Central memory CD8-positive, alpha-beta T cell (primary cell): ENCODE measurements at places on chromosomes 13 and 19.

DNA sequence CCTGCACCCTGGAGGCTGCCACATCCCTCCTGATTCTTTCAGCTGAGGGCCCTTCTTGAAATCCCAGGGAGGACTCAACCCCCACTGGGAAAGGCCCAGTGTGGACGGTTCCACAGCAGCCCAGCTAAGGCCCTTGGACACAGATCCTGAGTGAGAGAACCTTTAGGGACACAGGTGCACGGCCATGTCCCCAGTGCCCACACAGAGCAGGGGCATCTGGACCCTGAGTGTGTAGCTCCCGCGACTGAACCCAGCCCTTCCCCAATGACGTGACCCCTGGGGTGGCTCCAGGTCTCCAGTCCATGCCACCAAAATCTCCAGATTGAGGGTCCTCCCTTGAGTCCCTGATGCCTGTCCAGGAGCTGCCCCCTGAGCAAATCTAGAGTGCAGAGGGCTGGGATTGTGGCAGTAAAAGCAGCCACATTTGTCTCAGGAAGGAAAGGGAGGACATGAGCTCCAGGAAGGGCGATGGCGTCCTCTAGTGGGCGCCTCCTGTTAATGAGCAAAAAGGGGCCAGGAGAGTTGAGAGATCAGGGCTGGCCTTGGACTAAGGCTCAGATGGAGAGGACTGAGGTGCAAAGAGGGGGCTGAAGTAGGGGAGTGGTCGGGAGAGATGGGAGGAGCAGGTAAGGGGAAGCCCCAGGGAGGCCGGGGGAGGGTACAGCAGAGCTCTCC, 6.9 kb upstream of the CEACAM5 start:
- H3K27ac ChIP-seq = no peak overlapping the region
- H3K27me3 ChIP-seq = peaks cover 89% of the 10 kb centered on the region
- H3K4me3 ChIP-seq = no peak overlapping the region
- no peak for DNase-seq
- no peaks in the 10 kb centered on the region for H3K36me3 ChIP-seq
- H3K4me1 ChIP-seq = no peaks in the 10 kb centered on the region

DNA sequence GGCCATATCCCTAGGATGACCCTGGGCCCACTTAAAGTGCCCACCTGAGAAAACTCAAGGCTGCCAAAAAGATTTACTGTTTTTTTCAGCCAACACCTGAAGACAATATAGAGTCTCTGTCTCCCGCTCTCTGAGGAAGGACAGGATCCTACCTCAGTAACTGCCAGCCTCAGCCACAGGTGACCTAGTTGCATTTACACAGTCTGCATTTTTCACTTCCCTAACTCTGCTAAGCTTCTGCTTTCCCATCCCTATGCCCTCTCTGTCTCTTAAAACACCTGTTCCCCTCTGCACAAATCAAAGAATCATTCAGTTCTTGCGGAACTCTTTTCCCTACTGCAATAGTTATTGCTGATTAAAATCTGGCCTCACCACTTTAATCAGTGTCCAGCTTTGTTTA, 609.5 kb downstream of the UQCRFS1 start:
- no peaks in the 10 kb centered on the region for H3K36me3 ChIP-seq
- H3K27me3 ChIP-seq = no peaks in the 10 kb centered on the region
- H3K27ac ChIP-seq = no peak overlapping the region
- DNase-seq = no peak

- H3K27ac ChIP-seq = peak within 1 kb of the TSS; percentile 82
- H3K36me3 ChIP-seq = peaks cover 7% of the 10 kb centered on the region
- peak within 1 kb of the TSS; percentile 94 for H3K4me3 ChIP-seq
- H3K27me3 ChIP-seq = no peaks in the 10 kb centered on the region
Observed at GRCh38 chr19:14571695-14572490, at the start of gene NDUFB7. Gene NDUFB7 (minus strand): TSS chr19:14572066. CDS start chr19:14572000, 66 bp downstream.

DNA sequence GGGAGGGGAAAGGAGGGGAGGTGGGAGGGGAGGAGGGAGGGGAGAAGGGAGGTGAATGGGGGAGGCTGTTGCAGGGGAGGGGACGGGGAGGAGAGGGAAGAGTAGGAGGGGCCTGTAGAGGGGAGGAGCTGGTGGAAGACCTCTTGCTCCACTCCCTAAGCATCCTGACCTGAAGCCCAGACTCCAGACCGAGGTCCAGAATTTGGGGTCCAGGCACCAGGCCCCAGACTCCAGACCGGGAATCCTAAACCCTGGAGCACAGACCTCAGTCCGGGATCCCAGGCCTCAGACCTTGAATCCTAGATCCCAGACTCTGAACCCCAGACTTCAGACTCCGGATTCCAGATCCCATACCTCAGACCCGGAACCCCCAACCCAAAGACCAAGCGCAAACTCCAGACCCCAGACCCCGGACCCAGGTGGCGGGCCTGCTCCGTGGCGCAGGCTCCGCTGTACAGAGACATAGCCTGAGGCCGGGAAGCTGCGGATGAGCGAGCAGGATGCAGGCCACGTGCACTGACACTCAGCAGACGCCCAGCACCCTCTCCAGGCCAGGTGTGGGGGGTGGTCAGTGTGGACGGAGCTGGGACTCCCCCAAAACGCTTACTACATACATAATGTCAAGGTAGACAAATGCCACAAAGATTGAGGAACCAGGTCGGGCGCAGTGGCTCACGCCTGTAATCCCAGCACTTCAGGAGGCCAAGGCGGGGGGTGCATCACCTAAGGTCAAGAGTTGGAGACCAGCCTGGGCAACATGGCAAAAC, 710 bp upstream of the BTBD2 start:
- DNase-seq = no peak
- peak overlapping the region; percentile 67 for H3K4me3 ChIP-seq
- H3K4me1 ChIP-seq = peaks cover 30% of the 10 kb centered on the region
- no peaks in the 10 kb centered on the region for H3K27me3 ChIP-seq
- peaks cover 9% of the 10 kb centered on the region for H3K36me3 ChIP-seq

DNA sequence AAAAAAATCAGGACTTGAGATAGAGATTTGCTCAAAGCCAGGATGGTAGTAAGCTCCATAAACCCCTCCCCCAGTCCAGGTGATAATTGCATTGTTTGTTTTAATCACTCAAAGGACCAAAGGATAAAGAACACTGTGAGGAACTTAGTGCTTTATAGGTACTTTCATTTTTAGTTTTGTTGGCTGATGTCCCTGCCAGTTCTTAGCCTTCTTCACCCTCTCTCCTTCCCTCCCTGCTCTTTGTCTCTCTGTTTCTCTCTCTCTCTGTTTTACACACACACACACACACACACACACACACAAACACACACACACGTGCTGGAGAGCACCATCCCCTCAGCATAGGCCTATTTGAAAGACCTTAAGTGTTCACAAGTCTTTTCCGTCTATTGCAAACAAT, 5.2 kb downstream of the FRY start:
- H3K4me1 ChIP-seq = peaks cover 4% of the 10 kb centered on the region
- H3K27me3 ChIP-seq = peaks cover 43% of the 10 kb centered on the region
- H3K36me3 ChIP-seq = peaks cover 2% of the 10 kb centered on the region
- H3K4me3 ChIP-seq = no peak overlapping the region

- peak overlapping the region; percentile 94 for H3K4me3 ChIP-seq
- H3K27ac ChIP-seq = peak overlapping the region; percentile 100
- peak; percentile 21 for DNase-seq
- H3K36me3 ChIP-seq = peaks cover 59% of the 10 kb centered on the region
- peaks cover 5% of the 10 kb centered on the region for H3K27me3 ChIP-seq
- H3K4me1 ChIP-seq = peaks cover 77% of the 10 kb centered on the region
Observed at GRCh38 chr19:13154241-13154778, 4.1 kb downstream of the IER2 start.

- H3K4me3 ChIP-seq = no peak overlapping the region
- H3K4me1 ChIP-seq = no peaks in the 10 kb centered on the region
- no peaks in the 10 kb centered on the region for H3K36me3 ChIP-seq
- H3K27me3 ChIP-seq = no peaks in the 10 kb centered on the region
Observed at GRCh38 chr13:53126841-53127245, 98.2 kb downstream of the OLFM4 start.

- no peaks in the 10 kb centered on the region for H3K27me3 ChIP-seq
- no peak overlapping the region for H3K27ac ChIP-seq
- DNase-seq = no peak
- H3K4me3 ChIP-seq = no peak overlapping the region
- no peaks in the 10 kb centered on the region for H3K4me1 ChIP-seq
Observed at GRCh38 chr13:91356919-91357612, 9.6 kb downstream of the MIR17HG start.

- H3K27ac ChIP-seq = no peak overlapping the region
- H3K4me3 ChIP-seq = no peak overlapping the region
- H3K36me3 ChIP-seq = no peaks in the 10 kb centered on the region
- H3K27me3 ChIP-seq = no peaks in the 10 kb centered on the region
Observed at GRCh38 chr19:54383330-54383729, 18.6 kb upstream of the LAIR1 start.

DNA sequence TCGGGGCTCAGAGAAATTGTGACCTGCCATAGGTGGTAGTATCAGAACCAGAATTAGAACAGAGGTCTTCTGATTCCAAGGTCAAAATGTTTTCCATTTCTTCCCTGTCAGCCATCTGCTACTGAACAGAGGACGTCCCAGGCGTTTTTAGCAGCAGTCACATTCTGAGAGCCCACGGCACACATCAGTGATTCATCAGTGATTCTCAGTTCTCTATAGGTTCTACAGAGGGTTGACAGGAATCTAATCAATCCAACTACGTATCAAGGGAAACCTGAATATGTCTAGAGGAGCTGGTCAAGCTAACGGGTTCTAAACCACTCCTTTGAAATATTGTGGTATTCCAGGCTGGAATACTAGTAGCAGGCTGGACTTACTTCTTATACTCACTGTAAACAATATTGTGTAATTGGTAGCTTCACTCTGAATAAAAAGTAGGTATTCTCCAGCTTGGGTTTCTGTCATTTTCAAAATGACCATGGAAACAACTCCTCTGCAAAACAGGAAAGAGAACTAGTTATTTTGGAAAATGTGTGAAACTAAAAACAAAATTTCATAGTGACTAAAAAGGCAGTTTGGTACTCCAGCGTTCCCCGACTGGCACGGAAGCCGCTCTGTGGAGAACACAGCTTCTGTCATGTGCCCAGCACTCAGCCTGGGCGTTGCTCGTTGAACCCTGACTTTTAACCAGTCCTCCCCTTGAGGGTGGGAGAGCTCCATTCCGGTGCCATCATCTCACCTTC, 43.2 kb downstream of the FLT3 start:
- no peak overlapping the region for H3K4me3 ChIP-seq
- no peak overlapping the region for H3K27ac ChIP-seq
- H3K4me1 ChIP-seq = no peaks in the 10 kb centered on the region
- peaks cover 38% of the 10 kb centered on the region for H3K27me3 ChIP-seq

DNA sequence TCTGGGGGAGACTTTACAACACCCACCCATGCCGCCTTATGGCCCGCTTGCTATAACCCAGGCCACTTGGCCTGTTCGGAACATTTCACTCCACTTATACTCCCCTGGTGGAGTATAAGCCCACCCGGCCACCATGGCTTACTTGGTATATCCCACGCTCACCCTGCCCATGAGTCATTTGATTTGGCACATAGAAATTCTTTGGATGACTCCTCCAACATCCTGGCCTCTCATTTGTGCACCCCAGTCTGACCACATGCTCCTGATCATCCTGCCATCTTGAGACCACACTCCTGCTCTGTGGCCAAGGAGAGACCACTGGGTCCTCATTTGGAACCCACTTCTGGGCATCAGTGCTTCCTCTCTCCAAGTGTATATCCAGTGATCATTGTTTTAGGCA, 5.2 kb downstream of the SPACA6 start:
- H3K27me3 ChIP-seq = peaks cover 12% of the 10 kb centered on the region
- no peak for DNase-seq
- H3K36me3 ChIP-seq = peaks cover 4% of the 10 kb centered on the region
- peaks cover 10% of the 10 kb centered on the region for H3K4me1 ChIP-seq

DNA sequence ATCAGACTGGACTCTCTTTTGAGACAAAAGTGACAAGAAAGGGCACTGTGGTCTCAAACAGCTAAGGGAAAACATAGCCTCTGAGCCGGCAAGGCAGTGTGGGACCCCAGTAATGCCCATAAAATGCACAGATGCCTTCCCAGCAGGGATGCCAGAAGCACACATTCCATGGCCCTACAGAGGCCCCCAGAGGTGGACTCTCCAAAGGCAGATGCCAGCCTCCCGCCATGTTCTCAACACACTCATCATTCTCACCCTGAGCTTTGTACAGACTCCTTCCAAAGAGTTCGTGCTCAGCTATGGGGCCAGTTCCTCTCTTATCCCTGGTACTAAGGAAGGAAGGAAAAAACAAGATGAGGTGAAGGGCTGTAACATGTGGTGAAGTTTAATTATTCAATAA, 67.1 kb upstream of the ATP12A start:
- H3K27ac ChIP-seq = no peak overlapping the region
- H3K27me3 ChIP-seq = no peaks in the 10 kb centered on the region
- no peak overlapping the region for H3K4me3 ChIP-seq
- peaks cover 35% of the 10 kb centered on the region for H3K4me1 ChIP-seq
- peaks cover 3% of the 10 kb centered on the region for H3K36me3 ChIP-seq

DNA sequence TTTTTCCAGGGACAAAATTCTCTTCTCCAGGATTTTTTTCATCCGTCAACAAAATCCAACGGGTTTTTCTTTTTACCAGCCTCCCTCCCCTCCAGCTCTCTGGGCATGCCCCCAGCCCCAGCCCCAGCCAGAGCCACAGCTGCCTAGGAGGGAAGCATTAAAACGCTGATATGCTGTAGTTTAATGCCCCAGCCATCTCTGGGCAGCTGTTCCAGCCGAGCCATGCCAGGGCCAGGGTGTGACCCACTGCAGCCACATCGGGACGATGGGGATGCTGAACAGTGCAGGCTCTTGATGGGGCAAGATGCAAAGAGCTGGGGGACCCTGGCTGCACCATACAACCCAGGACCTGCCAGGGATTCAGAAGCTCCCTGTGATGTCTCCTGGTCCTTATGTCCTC, 32.1 kb downstream of the TSHZ3 start:
- no peaks in the 10 kb centered on the region for H3K36me3 ChIP-seq
- H3K4me3 ChIP-seq = no peak overlapping the region
- no peak overlapping the region for H3K27ac ChIP-seq
- no peak for DNase-seq

DNA sequence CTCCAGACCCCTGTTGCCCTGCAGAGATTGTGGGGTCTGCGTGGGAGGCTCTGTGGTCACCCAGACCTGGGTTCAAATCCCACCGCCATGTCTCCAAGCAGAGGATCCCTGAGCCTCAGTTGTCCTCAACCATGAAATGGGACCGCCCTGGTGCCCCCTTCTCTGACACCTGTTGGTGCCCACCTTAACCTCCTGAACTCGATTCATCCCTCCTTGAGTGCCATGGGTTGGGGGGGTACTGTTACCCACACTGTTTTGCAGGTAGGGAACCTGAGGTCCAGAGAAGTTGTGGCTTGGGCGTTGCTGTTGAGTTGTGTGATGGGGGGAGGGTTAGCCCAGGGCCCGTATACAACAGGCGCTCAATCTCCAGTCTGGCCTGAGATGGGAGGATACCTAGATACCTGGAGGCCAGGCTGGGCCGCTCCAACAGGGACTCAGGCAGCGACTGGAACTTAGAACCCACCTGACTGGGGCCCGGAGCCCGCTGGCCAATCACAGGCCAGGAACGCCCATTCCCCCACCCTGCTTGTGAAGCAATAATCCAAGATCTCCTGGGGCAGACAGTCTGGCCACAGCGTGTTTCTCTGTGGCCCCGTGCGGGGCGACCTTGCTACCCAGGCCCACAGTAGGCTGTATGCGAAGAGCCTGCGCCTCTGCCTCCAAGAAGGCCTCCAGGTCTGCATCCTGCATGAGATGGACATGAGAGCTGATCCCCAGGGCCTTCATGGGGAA, 2.8 kb downstream of the ARID3A start:
- H3K27me3 ChIP-seq = no peaks in the 10 kb centered on the region
- H3K36me3 ChIP-seq = peaks cover 4% of the 10 kb centered on the region
- no peak overlapping the region for H3K4me3 ChIP-seq
- H3K4me1 ChIP-seq = peaks cover 10% of the 10 kb centered on the region
- H3K27ac ChIP-seq = no peak overlapping the region

GRCh38 chr19:48674921-48675824, 2.4 kb upstream of the NTN5 start:
- H3K4me3 ChIP-seq = no peak overlapping the region
- peak overlapping the region; percentile 67 for H3K27ac ChIP-seq
- H3K36me3 ChIP-seq = no peaks in the 10 kb centered on the region
- peaks cover 8% of the 10 kb centered on the region for H3K4me1 ChIP-seq
- H3K27me3 ChIP-seq = no peaks in the 10 kb centered on the region
